Smooth muscle cell of the pulmonary artery (primary cell): ENCODE measurements at places on chromosomes 7 and 10. TPM values are rescaled to one million over a fixed set of nuclear protein-coding genes. Genes with fewer than 3 reads are reported as not detected.

Gene AKR1C2
- total RNA-seq: 8.2 and 14.9 TPM in 2 replicates

Gene CHST3
- 49.4 and 64.2 TPM in 2 replicates for total RNA-seq

Gene FANK1
- 6.6 and 12.4 TPM in 2 replicates for total RNA-seq

Gene HNRNPA2B1
- 65.2 and 74.8 TPM in 2 replicates for total RNA-seq

Gene UTF1
- not detected in 2 replicates for total RNA-seq

Gene PRKCQ
- total RNA-seq: 0.03 TPM in 1 of 2 replicates, not detected in the other

Gene AKR1D1
- 0.07 TPM in 1 of 2 replicates, not detected in the other for total RNA-seq

Gene ENKUR
- 0.07 and 0.17 TPM in 2 replicates for total RNA-seq

Gene MDFIC
- 30.8 and 38.2 TPM in 2 replicates for total RNA-seq

Gene LDB3
- 0.52 and 0.96 TPM in 2 replicates for total RNA-seq

Gene FAM185A
- total RNA-seq: 7.4 and 9.2 TPM in 2 replicates

Gene TMEM178B
- total RNA-seq: 0.52 and 2.3 TPM in 2 replicates

Gene PRF1
- total RNA-seq: not detected in 2 replicates

Gene CALU
- total RNA-seq: 911 and 1,126 TPM in 2 replicates

Gene CYP26C1
- total RNA-seq: 0.07 and 0.10 TPM in 2 replicates

Gene AGR3
- not detected in 2 replicates for total RNA-seq

Gene ARMH3
- 11.2 and 11.7 TPM in 2 replicates for total RNA-seq

Gene ZNF107
- total RNA-seq: 1.3 and 2.2 TPM in 2 replicates

Gene OR6B1
- not detected in 2 replicates for total RNA-seq

Gene MLXIPL
- 0.03 and 0.39 TPM in 2 replicates for total RNA-seq

Gene LRRD1
- 0.07 and 0.17 TPM in 2 replicates for total RNA-seq

Gene MUC3A
- not detected in 2 replicates for total RNA-seq

Gene UBE2D1
- 10.0 and 12.3 TPM in 2 replicates for total RNA-seq

Gene RBP3
- total RNA-seq: not detected in 2 replicates

Gene PDK4
- total RNA-seq: 0.30 and 3.6 TPM in 2 replicates

Gene PLCE1
- total RNA-seq: 1.8 and 2.5 TPM in 2 replicates

Gene VKORC1L1
- total RNA-seq: 23.9 and 27.6 TPM in 2 replicates

Gene VWDE
- under 0.01 TPM in 1 of 2 replicates, not detected in the other for total RNA-seq

Gene ASIC3
- total RNA-seq: 0.26 TPM in 2 replicates

Gene ADAM8
- 1.5 and 2.7 TPM in 2 replicates for total RNA-seq

Gene DDC
- total RNA-seq: not detected in 2 replicates

Gene NKX1-2
- not detected in 2 replicates for total RNA-seq

Gene CTTNBP2
- total RNA-seq: 1.2 and 1.9 TPM in 2 replicates

Gene CALML5
- total RNA-seq: not detected in 2 replicates

Gene CFTR
- not detected in 2 replicates for total RNA-seq

Gene PRKAR2B
- total RNA-seq: 0.43 and 1.1 TPM in 2 replicates

Gene PAPSS2
- 160 TPM in 2 replicates for total RNA-seq

Gene PYROXD2
- total RNA-seq: 16.9 and 22.9 TPM in 2 replicates

Gene DNAH11
- total RNA-seq: 0.92 and 2.5 TPM in 2 replicates
